ENCODE measurements at places on chromosomes 12 and 14. TPM values are rescaled to one million over a fixed set of nuclear protein-coding genes. Genes with fewer than 3 reads are reported as not detected.

GRCh38 chr12:111245701-111246476 is 123.0 kb downstream of the PHETA1 start:
- DNase-seq = no peak

GRCh38 chr12:109839444-109839843 is 6.2 kb upstream of the TRPV4 start:
- DNase-seq = no peak

- no peak for DNase-seq
Observed at GRCh38 chr12:5247144-5247543, 184.8 kb upstream of the NTF3 start.

DNA sequence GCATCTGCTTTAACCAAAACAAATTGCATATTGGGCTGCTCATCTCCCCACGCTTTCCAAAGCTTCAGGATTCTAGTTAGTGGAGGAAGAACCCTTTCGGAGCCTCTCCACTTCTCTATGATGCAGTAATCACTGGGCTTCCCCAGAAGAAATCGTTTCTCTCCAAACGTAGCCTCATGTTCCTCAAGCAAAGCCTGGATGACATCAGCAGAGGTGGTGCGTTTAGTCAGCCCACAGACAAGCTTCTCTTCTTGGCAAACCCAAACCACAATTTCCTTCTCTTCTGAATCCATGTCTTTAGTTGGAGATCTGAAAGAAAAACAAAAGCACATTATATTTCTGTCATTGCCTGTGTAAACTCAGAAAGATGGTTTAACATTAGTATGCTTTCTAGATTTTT is 30.6 kb downstream of the RASSF9 start:
- no peak for DNase-seq

DNA sequence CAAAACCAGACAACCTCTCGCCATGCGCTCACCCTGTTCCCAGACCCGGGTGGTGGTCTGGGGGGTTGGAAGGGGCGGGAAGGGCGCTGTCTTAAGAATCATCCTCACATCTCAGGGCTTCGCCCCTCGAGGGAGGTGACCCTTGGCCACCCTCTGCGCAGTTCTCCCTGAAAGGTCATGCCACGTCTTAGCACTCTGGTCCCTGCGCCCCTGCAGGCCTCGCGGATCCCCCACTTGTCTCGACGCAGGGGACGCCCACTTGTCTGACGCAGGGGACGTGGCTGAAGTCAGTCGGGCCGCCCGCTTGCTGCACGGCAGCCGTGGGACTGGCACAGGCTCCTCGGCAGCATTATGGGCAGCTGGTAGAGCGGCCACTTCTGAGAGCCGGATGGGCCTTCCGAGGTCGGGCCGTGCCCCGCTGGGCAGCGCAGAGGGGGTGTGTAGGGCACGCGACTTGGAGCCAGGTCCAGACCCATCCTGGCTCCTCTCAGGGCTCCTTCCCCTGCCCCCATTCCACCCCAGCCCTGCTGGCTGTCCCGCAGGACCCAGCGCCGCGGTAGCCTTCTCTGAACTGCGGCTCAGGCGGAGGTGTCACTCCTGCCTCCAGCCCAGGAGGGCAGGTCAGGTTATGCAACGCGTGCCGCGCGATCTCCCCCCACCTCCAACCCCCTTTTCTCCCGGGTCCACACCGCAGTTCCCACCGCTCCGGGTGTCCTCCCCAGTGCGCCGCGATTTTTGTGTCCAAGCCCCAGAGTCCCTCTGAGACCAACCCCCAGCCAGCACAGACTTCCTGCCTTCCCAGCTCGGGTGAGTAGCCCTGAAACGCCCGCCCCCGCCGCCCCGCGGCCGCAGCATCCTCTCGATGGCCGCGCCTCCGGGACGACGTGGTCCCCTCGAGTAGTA is 40.9 kb upstream of the CAPRIN2 start:
- peak; percentile 42 for DNase-seq

DNA sequence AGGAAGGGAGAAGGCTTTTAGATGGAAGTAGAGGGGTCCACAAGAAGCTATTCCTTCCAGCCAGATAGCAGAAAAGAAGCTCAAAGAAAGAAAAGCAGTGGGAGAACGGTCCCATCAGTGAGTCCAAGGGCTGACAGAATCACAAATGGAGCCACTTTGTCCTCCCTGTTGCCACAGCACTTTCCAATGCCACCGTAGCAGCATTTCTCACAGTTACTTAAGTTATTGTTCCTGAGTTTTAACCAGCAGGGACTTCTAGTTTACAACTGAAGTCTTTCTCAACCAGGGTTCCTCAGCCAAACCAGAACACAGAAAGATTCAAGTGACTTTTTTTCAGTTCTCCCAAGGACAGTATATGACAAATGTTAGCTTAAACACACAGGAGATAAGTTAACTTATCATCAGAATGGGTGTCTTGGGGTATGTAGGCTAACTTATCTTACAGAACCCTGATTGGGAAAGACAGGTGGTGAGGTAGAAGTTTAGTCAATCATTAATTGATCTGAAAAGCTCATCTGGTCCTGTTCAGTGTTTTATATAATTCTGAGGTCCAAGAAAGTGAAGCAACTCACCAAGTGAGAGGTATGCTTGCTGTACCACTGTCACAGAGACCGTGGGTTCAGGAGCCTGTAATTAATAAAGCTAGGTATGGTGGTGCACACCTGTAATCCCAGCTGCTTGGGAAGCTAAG is 7.0 kb downstream of the GATC start:
- DNase-seq = no peak

Gene MYL2
- total RNA-seq = not detected

Gene PTPRB
- total RNA-seq = not detected

Gene A2M
- not detected for total RNA-seq

Gene GMFB
- 43.5 TPM for total RNA-seq
